ENCODE measurements at places on chromosomes 6 and 20.

DNA sequence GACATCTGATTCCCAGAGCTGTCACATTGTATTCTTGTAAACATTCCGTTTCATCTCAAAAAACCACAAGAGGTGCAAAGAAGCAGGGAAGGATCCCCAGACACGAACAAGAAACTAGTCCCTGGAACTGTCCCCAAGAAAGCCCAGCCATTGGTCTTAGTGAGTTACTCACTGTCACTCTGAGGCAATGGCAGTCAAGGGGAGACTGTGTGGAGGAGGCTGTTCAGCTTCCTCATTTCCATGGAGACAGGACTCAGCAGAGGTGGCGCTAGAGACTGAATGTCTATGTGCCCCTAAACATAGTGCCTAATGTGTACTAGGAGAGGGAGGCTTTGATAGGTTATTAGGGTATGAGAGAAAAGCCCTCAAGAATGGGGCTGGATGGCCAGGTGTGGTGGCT is 11.1 kb downstream of the ULBP1 start:
- no peak for DNase-seq

DNA sequence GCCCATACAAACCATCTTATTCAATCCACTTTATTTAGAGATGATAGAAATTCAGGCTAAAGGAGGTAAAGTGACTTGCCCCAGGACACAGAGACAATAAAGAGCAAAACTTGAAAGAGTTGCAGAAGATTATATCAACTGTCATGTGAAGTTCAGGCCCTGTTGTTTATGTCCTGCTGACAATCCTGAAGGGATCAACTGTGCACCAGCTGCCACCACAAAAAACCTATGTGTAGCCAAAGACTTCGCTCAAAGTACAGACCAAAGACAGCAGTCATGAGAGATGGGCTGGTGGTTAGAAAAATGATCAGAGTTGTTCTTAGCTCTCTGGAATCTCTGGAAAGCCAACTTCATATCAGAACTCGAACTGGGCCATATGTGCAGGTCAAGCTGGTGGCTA is 16.0 kb upstream of the CITED2 start:
- DNase-seq = no peak

- no peak for DNase-seq
Observed at GRCh38 chr6:47519279-47519678, 41.7 kb downstream of the CD2AP start.

DNA sequence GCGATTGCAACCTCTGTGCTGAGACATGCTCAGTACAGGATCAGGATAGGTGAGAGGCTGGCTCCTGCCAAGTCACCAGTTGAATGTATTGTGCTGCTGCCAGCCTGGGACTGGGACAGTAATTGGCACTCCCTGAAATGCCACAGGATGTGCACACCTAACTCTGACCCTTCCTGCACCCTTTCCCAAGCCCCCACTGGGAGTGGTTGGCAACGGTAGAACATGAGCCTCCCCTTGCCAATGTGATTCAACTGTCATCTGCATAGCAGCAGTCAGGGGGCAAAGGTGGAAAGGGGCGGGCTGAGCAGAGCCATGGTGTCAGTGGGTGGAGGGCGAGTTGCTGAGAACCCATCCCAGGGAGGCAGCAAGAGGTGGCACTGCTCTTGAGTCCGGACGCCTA is 15.4 kb downstream of the SPINT3 start:
- DNase-seq = no peak

DNA sequence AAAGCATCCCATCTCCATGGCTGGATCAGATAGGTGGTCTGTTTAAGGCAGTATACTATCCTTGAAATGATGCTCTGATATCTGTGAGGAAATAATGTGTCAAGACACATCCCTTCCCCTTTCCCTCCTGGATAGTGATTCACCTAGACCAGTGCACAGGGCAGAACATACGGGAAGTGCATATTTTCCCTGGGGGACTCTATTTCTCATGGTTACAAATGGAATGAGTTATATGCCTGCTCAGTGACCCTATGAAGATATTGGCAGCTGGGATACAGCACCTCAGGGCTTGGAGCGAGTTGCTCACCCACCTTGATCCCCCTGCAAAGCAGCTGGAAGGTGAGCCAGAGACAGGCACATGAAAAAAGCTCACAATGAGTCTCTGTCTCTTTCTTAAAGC is 67.5 kb upstream of the PRL start:
- no peak for DNase-seq

- no peak for DNase-seq
Observed at GRCh38 chr6:15368873-15369272, 123.0 kb downstream of the JARID2 start.

- no peak for DNase-seq
Observed at GRCh38 chr20:63682384-63683139, 13.9 kb upstream of the TNFRSF6B start.

DNA sequence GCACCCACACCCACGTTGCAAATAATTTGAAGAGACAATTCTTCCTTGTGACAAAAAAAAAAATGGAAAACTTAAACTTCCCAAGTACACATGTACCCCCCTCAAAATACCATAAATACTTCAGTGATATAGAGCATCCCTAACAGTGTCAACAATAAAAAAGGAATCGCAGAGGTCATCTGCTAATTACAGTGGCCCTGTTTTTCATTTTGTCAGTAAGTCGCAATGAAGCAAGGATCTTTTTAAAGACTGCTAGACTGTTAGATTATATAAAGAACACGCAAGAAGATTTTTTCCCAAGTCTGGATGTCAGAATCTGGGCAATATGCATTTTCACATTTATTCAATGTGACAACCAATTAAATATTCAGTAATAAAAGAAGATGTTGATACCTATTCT is 93.9 kb downstream of the EPB41L2 start:
- DNase-seq = no peak

DNA sequence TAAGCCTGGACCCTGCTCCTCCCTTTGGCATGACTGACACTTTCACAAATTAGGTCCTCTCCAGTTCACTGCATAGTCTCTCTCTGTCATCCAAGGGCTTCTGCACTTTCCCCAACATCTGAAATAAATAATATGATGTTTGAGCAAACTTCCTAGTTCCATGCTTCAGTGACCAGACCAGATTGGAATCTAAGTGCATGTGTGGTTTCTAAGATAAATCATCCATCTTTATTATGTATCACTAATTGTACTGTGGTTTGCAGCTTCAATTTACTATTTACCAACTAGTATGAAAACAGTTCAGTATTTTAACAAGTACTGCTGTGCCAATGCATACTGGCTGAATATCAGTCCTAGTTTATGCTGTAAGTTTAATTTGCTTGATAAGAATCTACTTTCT is 18.7 kb downstream of the SESN1 start:
- no peak for DNase-seq

GRCh38 chr6:109170333-109170732 is 75.0 kb downstream of the CEP57L1 start:
- no peak for DNase-seq

DNA sequence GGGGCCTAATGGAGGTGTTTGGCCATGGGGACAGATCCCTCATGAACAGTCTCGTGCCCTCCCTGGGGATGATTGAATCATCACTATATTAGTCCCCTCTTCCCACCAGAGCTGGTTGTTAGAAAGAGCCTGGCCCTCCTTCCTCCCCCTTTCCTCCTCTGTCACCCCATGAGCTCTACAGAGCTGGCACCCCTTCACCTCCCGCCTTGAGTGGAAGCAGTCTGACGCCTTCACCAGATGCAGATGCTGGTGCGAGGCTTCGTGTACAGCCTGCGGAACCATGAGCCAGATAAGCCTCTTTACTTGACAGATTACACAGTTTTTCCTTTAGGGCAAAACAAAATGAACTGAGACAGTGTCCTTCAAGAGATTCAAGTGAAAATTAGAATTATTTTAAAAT is 74.4 kb upstream of the RIPOR2 start:
- no peak for DNase-seq

GRCh38 chr20:34582221-34582620 is 23.7 kb downstream of the MAP1LC3A start:
- no peak for DNase-seq

DNA sequence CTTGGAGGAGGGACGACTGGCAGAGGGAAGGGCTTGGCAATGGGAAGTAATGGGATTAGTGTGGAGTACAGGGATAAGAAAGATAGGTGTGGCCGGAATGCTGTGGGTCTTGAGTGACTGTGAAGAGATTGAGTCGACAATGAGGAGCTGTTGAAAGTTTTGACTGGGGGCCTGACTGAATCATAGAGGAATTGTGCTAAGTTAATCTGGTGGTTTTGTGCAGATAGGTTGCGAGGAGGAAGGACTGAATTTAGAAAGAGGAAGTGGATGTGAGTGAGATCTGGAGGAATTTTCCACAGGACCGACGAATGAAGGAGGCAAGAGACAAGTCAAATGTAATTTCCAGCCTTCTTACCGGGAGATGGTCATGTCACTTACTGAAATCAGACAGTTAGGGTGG is 143.9 kb upstream of the RALGAPA2 start:
- peak; percentile 64 for DNase-seq

DNA sequence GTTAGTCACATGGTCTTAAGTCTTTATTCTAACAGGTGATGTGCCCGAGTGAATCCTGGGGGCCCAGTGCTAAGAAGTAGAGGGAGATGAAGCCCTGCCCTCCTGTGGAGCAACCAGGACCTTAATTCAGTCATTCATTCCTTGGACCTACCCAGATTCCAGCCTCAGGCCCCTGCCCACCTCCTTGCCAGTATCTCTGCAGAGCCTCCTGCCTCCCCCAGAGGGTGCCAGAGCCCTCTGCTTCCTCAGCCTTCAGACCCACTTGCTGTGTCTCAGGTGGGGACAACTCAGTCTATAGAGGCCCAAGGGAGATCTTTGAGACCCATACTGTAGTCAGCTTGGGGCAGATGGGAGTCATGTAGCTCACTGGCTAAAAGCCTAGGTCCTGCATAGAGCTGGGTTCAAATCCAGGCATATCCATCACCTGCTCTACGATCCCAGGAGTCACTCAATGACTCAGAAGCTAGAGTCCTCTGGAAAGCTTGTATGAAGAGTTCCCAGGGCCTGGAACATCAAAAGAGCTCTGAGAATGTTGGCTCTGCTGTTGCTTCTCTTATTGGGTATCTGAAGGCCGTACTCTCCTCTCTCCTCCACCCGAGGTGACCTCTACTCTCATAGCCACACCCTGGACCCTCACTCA is 3.9 kb upstream of the SIGLEC1 start:
- no peak for DNase-seq

DNA sequence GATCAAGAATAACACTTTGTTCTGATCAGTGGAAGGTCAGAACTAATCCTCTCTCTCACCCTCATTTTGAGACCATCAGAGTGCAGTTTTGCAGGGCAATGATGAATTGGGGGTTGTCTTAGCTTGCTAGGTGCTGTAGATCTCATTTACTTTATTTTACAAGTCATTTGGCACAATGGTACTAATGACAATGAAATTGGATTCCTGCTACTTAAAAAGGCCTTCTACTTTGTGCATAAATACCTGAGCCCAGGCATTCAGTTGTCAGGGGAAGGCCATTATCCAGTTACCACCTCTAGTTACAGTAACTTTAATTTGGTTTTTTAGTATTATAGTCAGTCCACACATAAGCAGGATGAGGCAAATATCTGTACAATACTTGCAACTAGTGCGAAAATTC is 240.0 kb downstream of the HDGFL1 start:
- DNase-seq = no peak

DNA sequence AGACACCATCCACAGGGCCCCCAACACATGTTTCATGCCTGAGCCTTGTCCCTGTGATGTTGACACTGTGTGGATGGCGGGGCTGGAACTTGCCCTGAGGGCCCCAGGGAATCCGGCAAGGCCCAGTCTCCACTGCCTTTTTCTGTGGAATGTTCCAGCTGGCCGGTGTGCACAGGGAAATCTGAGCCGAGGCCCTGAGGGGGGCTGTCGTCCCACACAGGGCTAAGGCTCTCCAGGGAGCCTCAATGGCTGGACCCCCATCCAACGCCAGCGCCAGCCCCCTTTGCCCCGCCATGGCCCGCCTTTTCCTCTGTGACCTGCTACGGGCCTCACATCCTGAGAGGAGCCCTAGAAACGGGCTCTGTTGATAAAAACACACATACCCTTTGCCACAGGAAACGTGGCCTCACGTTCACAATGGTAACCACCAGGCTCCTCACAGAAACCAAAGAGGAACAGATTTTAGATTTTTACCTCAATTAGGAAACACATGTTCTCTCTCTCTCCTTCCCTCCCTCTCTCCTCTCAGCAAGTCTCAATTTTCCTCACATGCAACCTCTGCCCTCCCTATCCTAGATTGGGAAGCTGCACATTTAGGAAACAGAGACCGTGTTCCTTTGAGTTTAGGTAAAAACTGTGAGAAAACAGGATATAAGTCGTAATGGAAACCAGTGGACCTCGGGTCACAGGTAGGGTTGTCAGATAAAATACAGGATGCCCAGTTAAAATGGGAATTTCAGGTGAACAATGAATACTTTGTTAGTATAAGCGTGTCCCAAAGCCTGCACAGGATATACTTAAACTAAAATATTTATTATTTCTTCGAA is 13.7 kb upstream of the ZNF831 start:
- DNase-seq = no peak

DNA sequence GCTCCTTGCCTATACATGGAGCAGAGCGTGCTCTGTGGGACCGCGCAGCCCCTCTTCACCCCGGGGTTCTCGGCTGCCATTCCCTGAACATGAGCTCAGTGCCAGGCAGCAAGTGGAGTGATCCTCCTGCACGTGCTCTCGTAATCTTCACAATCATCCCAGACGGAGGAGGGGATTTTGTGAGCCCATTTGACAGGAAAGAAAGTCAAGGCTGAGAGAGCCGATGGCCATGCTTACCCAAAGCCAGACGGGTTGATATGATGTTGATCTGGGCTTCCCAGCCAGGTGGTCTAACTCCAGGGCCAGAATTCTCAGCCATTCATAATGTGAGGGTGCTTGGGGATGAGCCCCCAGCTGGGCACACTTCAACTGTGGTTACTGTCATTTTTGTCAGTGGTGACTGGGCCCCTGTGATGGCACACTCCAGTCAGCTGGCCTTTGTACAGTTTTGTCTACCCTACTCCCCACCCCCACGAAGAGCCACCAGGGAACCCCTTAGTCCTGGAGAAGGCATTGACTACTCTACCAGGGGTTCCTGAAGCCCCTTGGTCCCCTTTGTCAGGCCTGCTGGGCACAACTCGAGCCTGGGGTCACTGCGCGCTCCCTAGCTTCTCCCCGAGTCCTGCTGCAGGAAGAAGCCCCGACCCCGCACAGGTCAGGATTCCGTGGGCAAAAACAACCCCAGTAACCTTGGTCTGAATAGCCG is 1.5 kb downstream of the APCDD1L start:
- no peak for DNase-seq

DNA sequence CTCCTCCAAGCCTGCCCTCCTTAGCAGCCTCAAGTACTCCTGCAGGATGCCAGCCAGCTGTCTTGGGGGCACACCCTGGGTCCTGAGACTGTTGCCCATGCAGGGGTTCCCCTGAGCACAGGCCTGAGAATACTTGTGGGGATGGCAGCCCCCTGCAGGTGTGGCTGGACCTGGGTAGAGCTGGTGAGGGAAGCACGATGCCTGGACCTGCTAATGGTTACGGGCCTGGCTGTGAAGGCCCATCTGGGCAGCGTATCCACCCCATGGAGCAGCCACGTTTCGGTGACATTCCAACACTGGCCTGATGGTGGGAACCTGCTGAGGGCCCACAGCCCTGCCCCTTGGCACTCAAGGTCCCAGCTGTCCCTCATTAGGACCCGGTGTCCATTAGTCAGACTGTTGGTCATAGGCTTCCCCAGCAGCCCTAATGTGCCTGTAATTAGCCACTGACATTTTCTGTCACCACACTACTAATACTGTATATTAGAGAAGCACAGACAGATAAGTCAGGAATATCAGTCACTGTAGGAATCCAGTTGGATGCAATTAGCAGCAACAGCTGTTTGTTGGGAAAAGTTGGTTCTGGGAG is 20.3 kb downstream of the CCDC167 start:
- no peak for DNase-seq

- no peak for DNase-seq
Observed at GRCh38 chr6:109841869-109842268, 136.2 kb upstream of the GPR6 start.

- DNase-seq = no peak
Observed at GRCh38 chr6:119476024-119476423, 126.5 kb upstream of the MAN1A1 start.
